Left kidney (tissue), 8 donors: ENCODE measurements at places on chromosomes 7 and 10. TPM values are rescaled to one million over a fixed set of nuclear protein-coding genes. Genes with fewer than 3 reads are reported as not detected.

DNA sequence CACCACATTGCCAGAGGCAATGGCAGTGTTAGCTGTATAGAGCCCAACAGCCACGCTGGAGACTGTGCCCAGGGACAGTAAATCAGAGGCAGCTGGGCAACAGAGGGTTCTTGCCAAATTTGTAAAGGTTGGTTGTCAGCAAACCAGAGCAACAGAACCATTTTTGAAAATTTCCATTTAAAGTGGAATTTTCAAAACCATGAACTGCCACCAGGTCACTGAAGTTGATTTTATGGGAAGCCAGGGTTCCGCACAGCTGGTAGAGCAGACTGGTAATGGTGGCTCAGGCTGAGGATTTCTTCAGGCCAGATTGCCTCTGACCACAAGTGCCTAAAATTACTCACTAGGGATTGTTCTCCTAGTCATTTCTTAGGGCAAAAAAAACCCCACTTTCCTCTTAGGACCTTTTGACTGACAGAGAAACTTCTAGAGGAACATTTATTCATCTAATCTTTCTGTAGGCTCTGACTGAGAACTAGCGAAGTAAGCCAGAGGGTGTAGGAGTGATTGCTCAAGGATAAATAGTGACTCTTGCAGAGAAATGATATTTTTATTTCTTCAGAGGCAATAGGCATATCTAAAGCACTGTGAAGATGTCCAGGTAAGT is 342.4 kb downstream of the BBS9 start:
- no peak for DNase-seq

DNA sequence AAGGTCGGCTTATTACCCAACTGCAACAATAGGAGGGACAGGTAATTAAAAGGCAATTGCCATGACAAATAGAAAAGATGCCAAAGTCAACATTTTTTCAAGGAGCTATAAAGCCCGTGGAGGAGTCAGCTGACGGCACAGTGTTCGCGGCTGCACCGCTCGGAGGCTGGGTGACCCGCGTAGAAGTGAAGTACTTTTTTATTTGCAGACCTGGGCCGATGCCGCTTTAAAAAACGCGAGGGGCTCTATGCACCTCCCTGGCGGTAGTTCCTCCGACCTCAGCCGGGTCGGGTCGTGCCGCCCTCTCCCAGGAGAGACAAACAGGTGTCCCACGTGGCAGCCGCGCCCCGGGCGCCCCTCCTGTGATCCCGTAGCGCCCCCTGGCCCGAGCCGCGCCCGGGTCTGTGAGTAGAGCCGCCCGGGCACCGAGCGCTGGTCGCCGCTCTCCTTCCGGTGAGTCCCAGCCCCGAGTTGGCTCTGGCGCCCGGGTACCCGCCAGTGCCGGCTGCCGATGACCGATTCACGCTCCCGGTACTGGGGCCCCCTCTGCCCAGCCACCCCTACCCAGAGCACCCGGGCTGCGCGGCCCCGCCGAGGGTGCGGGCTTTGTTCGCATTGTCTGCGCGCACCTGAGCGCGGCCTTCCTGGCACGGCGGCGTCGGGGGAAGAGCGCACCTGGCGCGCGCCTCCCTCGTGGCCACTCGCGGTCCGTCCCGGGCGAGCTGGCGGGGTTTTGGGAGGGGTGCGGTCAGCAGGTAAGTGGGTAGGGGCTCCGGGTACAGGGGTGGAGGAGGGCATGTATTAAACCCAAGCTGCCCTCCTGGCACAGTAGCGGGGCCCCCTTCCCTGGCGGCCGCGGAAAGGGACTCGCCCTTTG is at the start of gene VWA2:
VWA2 (plus strand) TSS at position 138 of the 877 bp plus-strand sequence. CDS start 9,460 bp downstream, outside the sequence.
- no peak for DNase-seq

DNA sequence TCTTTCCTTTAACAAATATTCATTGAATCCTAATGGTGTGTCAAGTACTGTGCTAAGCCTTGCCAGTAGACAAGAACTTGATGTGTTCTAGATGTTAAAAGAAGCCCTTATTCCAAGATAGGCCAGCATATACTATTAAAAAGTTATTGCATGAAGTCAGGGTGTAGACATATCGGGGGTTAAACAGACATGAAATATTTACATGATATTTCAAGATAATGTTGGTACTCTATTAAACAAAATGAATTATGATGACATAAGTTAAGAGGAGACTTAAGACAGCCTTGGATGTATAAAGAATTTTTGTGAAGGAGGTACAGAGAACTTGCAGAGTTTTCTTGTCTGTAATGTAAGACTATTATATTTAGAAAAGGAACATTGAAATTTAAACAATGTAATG is 44.8 kb downstream of the HDAC9 start:
- DNase-seq: peak; percentile 24

- no peak for DNase-seq
Observed at GRCh38 chr7:7923818-7924217, 44.8 kb upstream of the GLCCI1 start.

DNA sequence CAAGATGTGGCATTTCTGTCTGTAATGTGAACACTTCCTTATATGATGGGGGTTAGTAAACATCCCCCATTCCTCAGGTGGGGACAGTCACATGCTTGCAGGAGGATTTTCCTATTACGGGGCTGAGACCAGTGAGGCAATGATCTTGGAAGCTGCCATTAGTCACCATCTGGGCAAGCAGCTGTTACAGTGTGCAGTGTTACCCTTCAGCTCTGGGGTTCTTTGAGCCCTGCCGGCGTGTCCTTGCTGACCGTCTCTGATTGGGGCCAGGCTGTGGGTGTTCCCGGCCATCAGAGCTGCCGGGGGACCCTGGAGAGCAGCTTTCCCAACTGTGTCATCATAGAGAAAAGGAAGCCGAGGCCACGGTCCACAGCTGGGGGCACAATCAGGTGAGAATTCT is 126.8 kb upstream of the FAM20C start:
- DNase-seq: no peak

- DNase-seq: no peak
Observed at GRCh38 chr7:35370687-35371086, 116.8 kb upstream of the TBX20 start.

GRCh38 chr10:34294137-34294536 is 521.0 kb downstream of the PARD3 start:
- DNase-seq: no peak

- DNase-seq: no peak
Observed at GRCh38 chr10:86792461-86793167, 36.2 kb downstream of the BMPR1A start.

GRCh38 chr7:49497471-49497870 is 276.0 kb upstream of the VWC2 start:
- no peak for DNase-seq

GRCh38 chr10:26543567-26544306 is 105.6 kb downstream of the APBB1IP start:
- no peak for DNase-seq

GRCh38 chr7:98162758-98163157 is 48.5 kb upstream of the BHLHA15 start:
- no peak for DNase-seq

DNA sequence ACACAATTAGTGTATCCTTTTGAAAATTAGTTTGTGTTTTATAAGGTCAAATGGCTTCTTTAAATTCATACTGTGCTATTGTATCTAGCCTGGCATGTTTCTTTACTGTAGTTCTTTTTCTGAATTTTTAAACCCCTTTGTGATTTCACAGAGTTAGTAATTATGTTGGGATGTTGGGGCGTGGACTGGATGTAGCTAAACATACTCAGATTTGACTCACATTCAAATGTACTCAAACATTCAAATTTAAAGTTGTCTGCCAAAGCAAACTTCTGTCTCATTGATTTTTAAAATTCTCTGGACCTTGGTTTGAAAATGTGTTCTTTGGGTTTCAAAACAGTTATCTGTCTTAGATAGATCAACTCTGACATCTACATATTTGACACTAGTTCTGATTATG is 7.2 kb upstream of the NRP1 start:
- DNase-seq: no peak

DNA sequence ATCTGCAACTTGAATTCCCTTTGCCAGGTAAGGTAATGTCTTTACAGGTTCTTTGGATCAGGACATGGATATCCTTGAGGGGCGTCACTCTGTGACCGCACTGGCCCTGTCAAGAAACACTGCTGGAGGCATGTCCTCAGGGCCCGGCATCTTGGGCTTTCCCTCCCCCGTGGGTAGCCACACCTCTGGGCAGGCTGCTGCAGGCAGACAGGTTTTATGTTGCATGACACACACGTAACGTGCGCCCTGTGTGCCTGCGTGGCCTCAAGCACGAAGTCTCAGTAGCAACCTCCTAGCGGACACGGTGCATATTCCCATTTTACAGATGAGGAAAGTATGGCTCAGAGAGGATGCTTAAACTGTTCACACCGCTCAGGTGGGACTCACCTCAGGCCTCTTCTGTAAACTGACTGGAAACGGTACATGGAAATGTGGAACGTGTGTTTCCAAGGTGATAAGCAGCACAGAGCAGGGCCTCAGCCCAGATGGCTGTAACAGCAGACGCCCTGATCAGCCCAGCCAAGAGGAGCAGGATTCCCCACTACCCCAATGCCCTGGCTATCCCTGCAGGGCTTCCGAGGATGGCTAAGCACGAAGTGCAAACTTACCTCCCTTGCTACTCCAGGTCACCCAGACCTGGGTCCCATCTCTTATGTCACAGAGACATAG is 553.6 kb downstream of the TCERG1L start:
- DNase-seq: no peak

- DNase-seq: no peak
Observed at GRCh38 chr10:31347705-31348104, 28.7 kb downstream of the ZEB1 start.

Gene TCAF2
- polyA plus RNA-seq: 3.3 TPM

Gene ZNF775
- 5.3 TPM for polyA plus RNA-seq

Gene SLC18A3
- not detected for polyA plus RNA-seq

Gene PDE1C
- 4.6 TPM for polyA plus RNA-seq

Gene HELLS
- 63.7 TPM for polyA plus RNA-seq

Gene TSPAN33
- 61.0 TPM for polyA plus RNA-seq
